NCI-H460 (cell line): ENCODE measurements at places on chromosomes 11 and 22. TPM values are rescaled to one million over a fixed set of nuclear protein-coding genes. Genes with fewer than 3 reads are reported as not detected.

Gene SCGB1A1
- total RNA-seq: not detected in 2 replicates

Gene SESN3
- total RNA-seq: 41.1 and 43.8 TPM in 2 replicates

Gene LMO1
- 0.40 and 1.5 TPM in 2 replicates for total RNA-seq

Gene MOB2
- 11.1 and 12.6 TPM in 2 replicates for total RNA-seq

Gene MS4A6E
- not detected in 2 replicates for total RNA-seq

Gene RAG2
- total RNA-seq: not detected in 2 replicates

Gene FAM227A
- total RNA-seq: 0.89 and 1.2 TPM in 2 replicates

Gene TYR
- not detected in 2 replicates for total RNA-seq

Gene ACCSL
- not detected in 2 replicates for total RNA-seq

Gene CCDC81
- 1.7 TPM in 1 of 2 replicates, not detected in the other for total RNA-seq
